ENCODE measurements at places on chromosomes 11 and 22.

GRCh38 chr11:123103326-123103980, 41.5 kb upstream of the HSPA8 start:
- DNase-seq, result no peak

DNA sequence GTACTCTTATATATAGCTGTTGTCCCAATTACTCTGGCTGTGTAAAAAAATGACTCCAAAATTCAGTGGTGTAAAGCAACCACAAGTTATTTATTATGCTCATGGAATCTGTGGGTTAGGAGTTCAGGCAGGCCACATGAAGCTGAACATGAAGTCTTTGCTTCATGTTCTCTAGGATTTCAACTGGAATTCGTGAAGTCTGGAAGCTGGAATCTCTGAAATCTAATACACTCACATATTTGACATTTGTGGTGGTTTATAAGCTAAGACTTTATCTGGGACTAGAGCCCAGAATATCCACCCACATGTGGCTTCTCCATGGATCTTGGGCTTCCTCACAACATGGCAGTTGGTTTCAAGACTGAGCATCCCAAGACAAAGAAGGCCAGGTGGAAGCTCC, 430.6 kb downstream of the MIAT start:
- DNase-seq, result no peak

DNA sequence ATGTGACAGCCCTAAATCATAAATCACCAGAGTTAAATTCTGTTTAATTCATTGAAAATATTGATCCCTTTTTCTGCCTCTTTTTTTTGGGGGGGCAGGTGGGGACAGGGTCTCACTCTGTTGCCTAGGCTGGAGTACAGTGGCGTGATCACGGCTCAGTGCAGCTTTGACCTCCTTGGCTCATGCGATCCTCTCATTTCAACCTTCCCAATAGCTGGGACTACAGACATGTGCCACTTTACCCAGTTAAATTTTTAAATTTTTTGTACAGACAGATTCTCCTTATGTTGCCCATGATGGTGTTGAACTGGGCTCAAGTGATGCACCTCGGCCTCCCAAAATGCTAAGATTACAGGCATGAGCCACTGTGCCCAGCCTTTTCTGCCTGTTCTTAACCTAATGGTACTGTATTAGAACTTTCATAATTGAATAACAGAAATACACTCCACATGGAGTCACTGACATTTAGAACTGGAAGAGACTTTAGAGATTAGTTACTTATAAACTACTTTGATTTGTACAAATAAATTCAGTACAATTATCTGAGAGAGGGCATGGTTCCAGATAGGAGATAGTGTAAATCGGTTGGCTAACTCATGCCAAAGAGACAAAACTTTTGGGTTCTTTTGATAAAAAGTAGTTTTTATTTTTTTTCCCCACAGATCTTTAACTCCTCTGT, 76.4 kb upstream of the PRODH start:
- DNase-seq, result no peak

- DNase-seq, result no peak
Measured at GRCh38 chr11:6613496-6613895, 1.5 kb upstream of the TAF10 start.

DNA sequence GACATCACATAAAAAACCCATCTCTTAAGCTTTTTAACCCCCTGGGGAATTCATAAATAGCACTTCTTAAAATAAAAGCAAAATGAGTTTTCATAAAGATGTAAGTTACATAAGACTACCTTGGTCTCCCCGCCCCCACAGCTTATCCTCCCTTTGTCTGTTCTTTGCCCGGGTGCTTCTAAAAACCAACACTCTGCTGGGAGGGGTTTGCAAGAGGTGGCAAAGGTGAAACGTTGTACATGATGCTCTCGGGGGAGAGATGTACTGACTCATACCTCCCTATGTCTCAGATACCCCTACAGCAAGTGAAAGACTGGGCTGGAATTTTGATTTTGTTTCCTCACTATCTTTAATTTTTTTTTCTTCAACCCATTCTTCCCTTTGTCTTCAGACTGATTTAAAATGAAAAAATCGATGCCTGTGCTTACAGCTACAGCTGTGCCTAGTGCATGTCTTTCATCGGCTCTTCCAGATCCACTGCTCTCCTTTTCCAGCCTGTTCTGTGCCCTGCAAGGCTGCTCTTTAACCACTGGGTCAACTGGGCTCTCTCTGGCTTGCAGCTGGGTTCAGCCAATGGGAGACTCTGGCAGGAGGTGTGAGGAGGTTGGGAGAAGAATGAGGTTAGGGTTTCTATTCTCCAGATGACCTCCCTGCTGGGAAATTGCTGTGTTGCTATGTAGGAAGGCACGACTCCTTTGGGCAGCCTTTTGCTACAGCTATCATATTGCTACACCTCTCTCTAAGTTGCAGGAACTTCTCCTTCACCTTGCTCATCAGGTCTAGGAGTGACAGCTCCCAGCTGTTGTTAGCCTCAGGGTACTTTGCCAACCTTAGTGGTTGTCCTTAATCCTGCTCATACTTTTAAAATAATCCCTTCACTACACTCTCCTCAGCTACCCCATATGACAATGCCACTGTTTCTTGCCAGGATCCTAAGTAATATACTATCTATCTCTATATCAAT, 266.5 kb downstream of the TENM4 start:
- no peak for DNase-seq

DNA sequence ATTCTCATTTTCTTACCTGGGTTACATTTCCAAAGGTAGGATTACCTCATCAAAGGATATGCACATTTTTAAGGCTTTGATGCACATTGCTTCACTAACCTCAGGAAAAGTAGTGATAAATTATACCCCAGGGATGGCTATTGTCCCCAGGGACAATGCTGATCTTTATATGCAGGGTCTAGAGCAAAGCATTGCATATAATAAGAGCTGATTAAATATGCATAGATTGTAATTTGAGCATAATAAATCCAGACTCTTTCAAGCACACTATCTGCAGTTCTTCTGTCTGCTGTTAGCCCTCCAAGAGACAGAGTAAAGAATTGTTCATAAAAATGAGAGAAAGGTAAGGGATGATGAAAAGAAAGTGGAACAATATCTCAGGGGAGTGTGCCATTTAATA, 57.3 kb upstream of the SYT13 start:
- no peak for DNase-seq

GRCh38 chr11:44765026-44765595, 38.3 kb downstream of the TSPAN18 start:
- DNase-seq, result no peak

GRCh38 chr22:40407831-40408717, 37.7 kb downstream of the SGSM3 start:
- DNase-seq, result no peak

DNA sequence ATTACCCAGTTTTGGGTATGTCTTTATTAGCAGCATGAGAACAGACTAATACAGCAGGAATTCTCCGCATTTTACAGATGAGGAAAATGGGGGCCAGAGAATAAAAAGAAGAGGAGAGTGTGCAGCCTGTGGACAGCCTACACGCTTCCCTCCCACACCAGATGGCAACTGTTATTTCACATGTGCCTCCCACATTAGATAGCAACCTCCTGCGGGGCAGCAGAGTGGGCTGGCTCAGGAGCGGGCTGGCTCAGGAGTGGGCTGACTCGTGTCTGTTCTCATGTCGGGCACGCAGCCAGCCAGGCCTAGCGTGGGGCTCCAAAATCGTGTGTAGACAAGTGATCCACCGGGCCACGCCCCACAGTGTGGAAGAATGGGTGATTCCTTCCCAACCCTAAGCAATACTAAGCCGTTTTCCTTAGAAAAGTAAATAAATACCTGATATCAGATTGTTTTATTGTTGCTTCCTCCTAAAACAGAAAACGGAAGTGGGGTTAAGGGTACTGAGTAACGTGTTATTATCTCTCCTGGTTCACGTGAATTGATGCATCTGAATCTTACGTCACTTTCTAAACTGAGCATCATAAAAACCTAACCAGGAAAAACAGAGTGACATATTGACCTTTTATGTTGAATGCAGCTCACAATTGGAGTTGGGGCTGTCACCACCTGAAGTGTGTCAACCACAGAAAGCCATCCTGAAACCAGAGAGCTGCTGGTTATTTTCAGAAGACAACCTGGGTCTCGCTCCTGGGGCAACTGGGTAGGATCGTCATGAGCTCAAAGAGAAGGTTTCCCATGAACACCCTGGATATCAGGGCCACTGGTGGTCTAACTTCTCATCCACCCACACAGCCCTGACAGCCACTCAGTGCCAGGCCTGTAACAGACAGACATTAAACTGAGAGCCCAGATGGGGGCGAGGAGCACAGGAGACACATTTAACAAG, 3.3 kb downstream of the TTLL1 start:
- peak; percentile 80 for DNase-seq

GRCh38 chr22:19876941-19877625, 22.4 kb upstream of the GNB1L start:
- DNase-seq, result no peak

DNA sequence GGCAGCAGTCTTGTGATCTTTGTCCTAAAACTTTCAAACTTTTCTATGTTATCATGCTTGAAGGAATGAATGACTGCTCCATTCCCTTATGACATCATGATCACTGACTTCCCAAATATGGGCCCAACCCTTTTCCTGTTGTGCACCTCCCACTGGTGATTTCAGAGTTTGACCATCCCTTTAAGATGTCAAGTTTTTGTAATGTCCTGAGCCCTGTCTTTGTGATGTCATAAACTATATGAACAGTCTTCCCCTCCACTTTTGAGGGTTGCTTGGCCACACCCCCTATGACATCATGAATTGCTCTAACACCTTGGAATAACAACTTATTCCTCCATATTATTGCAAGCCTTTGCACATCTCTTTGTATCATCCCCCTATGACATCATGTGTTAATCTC, 16.5 kb upstream of the NUCB2 start:
- DNase-seq, result no peak

DNA sequence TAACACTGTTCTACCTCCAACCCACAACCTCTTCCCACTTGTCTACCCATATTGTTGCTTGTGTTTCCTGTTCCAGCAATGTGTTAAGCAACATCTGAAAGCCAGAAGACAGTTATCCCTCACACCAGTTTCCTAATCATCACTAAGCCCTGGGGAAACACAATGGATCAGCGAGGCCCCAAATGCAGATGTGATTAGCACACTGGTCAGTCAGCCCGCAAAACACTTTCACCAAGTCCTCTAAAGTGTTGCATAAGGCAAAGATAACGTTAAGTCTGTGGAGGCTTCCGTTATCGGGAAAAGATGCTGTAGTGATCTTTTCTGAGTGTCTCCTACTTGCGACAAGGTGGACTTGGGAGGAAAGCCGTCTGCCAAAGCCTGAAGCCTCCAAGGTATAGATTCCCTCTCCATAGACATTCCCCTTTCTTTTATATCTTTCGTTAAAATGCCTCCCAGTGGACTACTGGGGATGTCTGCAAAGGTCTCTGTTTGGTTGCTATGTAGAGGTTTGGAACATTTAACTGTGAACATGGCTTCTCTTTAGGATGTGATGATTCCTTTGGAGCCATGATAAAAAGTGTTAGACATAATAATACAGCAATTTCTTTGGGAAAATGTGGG, at the start of gene MS4A3:
MS4A3 (plus strand) TSS at position 317 of the 621 bp plus-strand sequence. CDS start 4,496 bp downstream, outside the sequence.
- no peak for DNase-seq

DNA sequence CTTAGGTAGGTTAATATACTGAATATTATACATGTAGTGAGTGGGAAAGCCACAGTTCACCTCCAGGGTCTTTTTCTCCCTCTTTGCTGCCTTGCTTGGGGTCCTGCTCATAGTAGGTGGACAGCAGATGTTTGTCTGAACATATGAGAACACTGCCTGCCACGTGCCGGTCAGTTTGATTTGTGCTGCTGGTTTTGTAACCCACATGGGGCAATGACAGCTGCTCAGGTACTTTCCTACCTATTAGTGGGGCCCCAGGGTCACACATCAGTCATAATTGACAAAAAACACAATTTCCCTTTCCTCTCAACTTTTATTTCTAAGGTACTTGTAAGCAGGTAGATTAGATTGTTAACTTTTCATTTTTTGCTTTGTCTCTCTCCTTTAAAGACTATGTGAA, 43.8 kb downstream of the BMAL1 start:
- no peak for DNase-seq

DNA sequence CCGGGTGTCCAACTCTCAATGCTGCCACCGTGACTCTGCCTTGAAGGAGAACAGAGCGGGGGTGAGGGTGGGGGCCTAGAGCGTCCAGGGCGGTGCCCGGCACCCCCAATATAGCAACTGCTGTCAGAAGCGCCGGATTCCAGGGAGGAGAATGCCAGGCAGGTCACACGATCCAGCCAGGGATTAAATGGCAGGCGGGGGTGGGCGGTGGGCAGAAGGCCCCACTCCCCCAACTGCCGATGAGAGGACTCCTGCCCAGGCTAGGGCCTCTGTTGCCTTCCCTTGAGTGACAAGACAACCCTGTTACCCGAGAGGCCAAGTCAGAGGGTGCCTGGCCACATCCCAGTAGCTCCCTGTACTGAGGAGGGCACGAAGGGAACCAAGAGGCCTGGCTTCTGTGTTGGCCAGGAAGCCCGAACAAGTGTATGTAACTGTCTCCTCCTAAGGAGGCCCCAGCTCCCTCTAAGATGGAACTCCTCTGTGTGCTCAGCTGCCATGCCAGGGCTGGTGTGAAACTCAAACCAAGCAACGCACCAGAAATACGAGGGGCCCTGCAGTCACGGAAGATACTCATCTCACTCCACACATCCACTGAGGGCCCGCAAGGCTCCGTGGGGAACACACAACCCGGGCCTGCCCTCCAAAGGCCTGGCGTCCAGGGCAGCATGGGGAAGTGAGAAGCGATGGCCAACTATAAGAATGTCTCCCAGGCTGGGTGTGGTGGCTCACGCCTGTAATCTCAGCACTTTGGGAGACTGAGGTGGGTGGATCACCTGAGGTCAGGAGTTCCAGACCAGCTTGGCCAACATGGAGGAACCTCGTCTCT, 3.0 kb downstream of the PACSIN3 start:
- no peak for DNase-seq

DNA sequence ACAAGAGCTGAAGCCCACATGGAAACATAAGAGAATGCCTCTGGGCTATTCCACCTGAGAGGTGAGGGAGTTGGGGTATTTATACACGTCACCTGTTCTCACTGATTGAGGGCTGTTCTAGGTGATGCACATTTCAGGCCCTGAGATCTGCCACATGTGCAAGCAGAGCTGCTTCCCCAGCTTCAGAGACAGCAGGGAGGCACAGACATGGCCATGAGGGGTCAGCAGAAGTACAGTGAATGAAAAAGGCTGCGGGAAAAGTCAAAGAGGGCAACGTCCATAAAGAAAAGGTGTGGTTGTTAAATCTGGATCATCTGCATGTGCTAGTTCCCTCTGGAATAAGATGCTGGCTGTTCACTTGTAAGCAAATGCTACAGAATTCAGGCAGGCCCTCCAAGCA, 75.4 kb downstream of the GAB4 start:
- DNase-seq, result no peak

DNA sequence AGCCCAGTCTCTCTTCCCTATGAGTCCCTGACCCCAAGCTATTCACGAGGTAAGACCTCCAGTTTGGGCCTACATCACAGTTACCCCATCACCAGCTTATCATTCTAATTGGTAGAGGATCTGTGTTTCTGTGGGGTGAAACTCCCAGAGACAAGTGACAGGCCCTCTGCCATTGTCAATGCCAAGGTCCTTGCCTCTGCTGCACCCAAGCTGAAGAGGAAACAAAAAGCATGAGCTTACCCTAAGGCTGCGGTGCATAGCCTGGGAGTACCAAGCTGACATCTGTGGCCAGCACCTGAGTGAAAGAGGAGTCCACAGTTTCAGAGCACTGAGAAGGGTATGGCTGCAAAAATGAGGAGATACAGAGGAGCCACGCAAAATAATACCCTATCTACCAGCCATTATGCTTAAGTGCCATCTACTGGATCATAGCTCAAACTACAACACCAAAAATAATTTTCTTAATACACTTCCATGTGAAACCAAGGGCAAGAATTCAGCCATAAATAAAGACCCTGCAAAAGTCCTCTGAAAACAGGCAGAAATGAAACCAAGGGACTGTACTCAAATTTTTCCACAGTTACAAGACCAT, 62.3 kb upstream of the ANO5 start:
- no peak for DNase-seq

GRCh38 chr11:61553373-61554171, 27.3 kb downstream of the SYT7 start:
- DNase-seq, result no peak

All from T-helper 2 cell (primary cell).